ENCODE measurements at places on chromosomes 6 and 20.

DNA sequence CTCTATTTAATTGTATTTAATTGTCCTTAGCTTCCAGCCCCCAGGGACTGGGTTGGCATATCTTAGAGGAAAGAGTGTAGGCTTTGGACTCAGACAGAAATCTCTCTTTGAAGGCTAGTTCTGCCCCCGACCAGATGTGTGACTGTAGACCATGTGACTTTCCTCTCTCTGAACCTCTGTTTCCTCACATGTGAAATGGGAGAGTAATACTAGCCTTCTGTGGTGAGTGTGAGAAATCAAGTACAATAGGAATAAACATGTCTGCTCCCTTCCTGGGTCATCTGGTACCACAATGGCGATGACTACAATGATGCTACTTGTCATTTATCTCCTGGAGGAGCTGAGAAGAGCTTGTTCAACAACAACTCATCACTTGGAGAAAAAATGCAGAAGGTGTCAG lies 179.9 kb downstream of the LRFN2 start:
- no peak for DNase-seq

DNA sequence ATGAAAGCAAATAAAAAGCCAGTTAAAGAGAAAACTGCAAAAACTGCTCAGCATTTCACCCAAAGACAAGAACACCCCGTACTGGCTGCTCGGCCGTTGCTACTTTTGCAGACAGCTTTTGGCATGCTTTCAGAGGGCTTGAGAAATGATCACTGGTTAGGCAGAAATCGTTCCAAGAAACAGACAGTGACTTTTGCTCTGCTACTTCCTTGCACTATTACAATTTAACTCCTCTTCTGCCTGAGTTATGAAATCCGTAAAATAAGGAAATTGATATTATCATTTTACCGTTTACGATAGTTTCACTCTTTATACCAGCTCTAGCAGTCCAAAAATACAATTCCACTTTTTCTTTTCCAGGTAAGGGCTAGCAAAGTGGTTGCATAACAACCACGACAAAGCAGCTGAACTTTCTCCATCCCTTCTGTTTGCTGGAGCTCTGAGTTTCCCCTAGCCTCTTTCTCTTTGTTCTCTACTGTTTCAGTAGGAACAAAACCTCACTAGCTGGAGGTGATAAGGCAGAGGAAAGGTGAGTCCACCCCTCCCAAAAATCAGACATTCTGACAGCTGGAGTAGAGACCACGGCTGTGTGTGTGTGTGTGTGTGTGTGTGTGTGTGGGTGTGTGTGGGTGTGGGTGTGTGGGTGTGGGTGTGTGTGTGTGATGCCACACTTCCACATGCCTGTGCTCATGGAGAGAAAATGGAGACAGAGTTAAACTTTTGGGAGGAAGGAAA lies 191.8 kb upstream of the RREB1 start:
- DNase-seq: no peak

DNA sequence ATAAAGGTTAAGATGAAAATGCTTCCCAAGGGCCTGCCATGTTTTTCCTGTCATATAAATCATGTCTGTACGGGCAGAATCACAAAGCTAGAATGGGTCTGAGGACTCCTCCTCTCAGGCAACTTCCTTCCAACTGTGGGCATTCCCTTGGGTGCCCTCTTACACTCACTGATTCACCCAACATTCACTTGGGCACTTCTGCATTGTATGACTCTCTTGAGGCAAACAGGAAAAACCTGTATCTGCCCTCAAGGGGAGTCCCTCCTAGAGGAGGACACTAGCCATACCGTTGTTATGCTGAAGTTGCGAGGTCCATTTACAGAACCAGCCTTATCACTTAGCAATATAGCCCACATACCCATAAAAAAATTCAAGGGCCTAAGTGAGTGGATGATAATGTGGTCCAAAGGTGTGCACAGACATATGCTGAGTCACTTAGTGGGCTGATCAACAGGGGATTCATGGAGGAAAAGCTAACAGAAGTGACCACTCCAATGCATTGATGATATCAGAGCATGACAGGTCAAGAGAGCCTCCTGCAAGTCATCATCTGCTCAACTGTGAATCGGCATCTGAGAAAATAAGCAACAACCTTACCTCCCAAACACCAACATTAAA lies 131.1 kb downstream of the ATXN1 start:
- DNase-seq: no peak

GRCh38 chr20:59395729-59396128 lies 95.3 kb downstream of the EDN3 start:
- no peak for DNase-seq

- peak; percentile 40 for DNase-seq
Observed at GRCh38 chr6:154555073-154555677, 44.7 kb upstream of the CNKSR3 start.

- DNase-seq: no peak
Observed at GRCh38 chr6:57207141-57207540, 15.0 kb downstream of the RAB23 start.

- no peak for DNase-seq
Observed at GRCh38 chr6:166598441-166599138, 12.1 kb upstream of the RAMACL start.

GRCh38 chr6:132007474-132008190 lies 56.5 kb upstream of the CCN2 start:
- DNase-seq: no peak

DNA sequence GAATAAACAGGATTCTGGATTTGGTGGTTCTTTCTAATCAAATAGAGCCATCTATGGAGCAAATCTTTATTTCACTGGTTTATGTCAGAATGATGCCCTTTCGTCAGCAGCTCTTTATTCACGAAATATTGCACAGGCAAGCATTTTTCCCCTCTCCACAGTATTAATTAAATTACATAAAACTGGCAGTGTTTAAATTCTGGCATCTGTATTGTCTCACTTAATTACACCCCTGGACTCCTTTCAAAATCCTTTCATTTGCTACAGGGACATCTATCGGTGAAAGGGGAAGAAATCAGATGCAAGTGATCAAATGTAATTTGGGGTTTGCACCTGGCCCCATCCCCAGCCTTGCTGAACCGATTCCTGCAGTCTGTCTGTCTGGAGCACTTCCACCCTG lies 801.9 kb downstream of the QKI start:
- DNase-seq: no peak

GRCh38 chr20:9408422-9409300 lies 105.7 kb upstream of the LAMP5 start:
- DNase-seq: no peak
